ENCODE measurements at places on chromosomes 7 and 10.
A peak's percentile ranks its signal among the peaks of the same experiment; 100 is the strongest.

DNA sequence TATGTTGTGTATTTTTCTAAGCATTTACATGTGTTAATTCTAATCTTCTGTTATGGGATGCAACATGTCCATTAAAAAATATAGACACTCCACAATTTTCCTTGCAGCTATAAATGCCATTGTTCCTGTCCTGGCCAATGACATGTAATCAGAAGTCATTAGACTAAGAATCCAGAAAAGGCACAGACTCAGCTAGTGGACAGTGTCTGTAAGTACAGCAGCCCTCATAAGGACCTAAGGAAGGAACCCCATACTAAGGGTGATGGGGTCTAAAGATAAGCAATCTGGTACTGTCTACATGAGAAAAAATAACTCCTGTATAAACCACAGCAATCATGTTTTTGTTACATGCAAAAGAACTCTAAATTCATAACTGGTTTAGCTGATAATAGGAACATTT lies 115.9 kb downstream of the GPR85 start:
- no peak for DNase-seq

DNA sequence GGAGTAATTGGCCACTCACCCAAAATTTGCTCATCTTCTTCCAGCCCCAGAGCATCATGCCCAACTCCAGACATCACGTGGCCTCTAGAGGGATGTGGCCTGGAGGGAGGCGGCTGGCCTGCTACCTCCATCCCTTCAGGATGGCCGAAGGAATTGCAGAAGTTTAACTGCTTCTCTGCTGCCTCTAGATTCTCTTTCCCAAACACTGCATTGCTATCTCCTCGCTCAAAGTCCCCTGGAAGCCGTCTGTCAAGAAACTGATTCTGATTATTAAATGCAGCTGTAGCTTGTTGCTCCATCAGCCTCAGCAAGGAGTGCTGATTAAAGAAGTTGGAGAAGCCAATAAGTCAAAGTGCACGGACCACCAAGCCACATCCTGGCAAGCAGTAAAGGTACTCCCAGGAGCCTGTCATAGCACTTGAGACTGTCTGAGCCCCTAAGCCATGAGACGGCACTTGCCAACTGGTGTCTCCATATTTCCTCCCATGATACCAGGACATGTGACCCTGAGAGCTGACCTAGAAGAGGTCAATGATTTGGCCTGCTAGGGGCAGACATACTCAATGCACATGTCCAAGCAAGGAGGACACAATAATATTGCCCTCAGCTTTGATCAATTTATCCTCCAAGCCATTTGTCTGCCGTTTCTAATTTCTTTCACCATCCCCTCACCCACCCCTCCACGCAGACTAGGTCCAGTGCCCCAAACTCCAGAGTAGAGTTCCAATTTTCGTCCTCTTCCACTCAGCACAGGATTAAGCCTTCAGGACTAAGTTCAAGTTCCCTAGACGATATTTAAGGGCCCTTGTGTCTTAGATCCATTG lies 84.2 kb downstream of the TBXAS1 start:
- DNase-seq: no peak

GRCh38 chr7:116950889-116951351 lies 2.4 kb upstream of the ST7 start:
- DNase-seq: no peak

DNA sequence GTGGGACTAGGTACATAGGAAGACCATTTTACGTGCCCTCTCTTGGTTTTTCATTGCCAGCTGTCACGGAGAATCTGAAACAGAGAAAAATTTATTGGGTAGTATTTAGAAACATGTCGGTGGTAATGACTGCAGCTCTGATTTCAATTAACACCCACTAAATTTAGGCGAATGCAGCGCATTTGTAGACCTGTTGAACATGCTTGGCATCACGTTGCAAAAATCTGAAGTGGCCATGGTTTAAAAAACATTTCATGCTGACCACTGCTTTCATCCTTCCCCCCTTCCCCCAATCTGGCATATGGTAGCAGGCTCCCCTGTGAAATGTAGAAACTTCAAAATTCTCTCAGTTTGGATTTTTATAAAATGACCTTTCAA lies 34.0 kb downstream of the LRMDA start:
- no peak for DNase-seq

DNA sequence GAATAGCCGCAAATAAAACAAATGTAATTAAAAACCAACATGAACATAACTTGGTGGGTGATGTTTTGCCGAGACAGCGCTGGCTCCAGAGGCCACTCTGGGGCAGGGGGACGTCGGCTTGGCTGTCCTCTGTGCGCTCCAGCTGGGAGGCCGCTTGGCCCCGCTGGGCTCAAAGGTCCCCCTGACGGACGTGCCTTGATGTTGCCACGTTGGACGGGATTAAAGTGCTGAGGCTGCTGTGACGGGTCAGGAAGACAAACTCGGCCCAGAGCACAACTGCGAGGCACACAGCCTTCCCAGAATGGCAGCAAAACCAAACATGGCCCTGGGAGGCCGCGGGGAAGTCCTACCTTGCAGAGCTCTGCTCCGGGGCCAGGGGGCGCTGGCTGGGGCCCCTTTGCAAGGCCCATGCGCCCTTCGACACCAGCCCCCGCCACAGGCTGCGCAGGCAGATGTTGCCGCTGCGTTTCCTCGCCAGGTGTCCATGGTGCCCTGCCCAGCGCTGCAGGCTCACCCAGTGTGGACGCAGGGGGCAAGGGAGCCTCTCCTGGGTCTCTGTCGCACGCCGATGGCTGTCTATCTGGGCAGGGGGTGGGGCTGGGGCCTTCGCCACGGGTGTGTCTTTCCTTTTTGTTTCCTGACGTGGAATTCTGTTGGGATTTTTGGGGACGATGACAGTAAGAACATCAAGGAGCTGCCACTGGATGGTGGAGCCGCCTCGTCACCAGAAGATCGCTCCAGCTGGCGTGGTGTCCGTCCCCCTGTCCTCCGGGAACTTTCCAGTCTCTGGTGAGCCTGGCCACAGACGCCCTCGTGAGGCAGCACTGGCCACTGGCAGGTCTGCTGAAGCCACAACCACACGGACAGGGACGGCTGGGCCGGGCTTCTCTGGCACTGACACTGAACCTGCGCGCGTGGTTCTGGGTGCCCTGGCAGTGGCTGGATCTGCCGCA lies 99.6 kb upstream of the DIP2C start:
- DNase-seq: peak; percentile 68

DNA sequence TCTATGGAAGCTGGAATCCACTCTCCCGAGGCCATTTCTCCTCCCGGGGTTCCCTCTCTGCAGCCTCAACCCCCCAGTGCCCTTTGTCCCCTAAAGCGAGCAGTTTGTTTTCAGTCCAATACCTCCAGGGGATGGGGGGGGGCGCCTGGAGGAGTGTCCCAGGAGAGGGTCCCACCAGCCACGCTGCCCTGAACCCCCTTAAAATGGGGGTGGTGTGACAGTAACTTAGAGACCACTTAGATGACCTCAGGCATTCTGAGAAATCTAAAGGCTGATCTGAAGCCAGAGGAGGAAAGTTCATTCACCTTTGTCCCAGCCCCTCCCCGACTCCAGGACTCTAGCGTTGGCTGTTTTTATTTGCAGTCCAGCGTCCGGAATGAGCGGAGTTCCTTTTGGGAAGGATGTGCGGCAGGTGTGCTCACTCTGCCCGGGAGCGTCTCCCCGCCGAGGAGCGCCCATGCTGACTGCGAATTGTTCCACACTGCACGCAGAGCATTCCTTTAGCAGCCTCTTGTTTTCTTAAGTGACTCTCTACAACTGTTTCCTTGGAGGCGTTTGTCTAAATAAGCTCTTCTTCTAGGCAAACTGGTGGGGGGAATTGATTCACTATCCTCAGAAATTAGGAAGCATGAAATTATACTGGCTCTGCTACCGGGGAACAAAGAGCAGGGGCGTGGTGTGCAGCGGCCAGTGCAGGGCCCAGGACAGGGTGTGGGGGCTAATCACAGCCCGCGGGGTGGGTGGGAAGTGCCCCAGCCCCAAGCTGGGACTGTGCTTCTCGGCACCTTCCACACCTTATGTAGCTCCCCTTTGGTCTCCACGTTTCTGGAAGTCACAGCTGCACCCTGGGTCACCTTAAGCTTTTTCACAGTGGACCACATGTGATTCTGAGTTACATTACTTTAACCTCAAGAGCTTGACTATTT lies 46.3 kb downstream of the SYPL1 start:
- no peak for DNase-seq

DNA sequence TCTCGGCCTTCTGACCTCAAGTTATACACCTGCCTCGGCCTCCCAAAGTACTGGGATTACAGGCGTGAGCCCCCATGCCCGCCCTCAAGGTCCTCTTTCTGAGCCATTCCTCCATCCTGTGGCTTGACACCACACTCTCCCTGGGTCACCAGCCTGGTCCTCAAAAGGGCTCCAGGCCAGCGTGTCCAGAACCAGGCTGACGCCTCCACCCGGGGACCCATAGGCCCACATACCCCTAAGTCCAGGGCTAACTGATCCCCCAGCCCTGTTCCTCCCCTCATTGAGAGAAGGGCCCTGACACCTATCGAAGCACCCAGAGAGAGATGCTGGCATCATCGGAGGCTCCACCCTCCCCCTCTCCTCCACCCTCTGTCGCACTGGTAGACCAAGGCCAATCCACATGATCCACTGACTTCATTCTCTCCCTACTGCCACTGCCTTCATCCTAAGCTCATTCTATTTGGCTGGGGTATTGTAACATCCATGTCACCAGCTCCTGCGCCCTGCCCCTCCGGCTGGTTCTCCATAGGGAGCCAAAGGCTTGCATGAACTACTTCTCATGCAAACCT lies 46.7 kb downstream of the TMEM270 start:
- DNase-seq: no peak

DNA sequence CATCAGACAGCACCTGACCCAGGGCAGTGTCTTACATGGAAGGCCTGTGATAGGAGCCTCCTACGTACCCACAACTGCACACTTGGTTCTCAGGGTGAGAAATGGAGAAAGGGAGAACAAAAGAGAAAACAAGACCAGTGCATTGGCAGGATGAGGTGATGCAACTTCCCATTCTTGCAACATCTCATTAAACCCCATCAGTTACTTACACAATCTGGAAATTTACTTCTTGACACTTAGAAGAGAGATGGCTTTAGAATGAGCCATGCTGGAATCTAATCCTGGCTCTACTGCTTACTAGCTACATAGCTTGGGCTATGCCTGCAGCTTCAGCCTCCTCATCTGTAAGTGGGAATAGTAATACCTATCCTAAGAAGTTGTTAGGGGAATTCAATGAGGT lies 391.7 kb downstream of the KCNMA1 start:
- no peak for DNase-seq

GRCh38 chr10:43421519-43421918 lies 12.5 kb upstream of the HNRNPF start:
- DNase-seq: no peak

GRCh38 chr10:35042783-35043182 lies 47.4 kb downstream of the CUL2 start:
- DNase-seq: no peak

GRCh38 chr7:149171892-149172533 lies 23.3 kb upstream of the ZNF282 start:
- DNase-seq: no peak

GRCh38 chr7:42227541-42227935 lies 9.5 kb downstream of the GLI3 start:
- no peak for DNase-seq

GRCh38 chr10:72762042-72762441 lies 70.1 kb downstream of the MCU start:
- DNase-seq: no peak

GRCh38 chr10:14293526-14293925 lies 37.2 kb downstream of the FRMD4A start:
- DNase-seq: no peak

DNA sequence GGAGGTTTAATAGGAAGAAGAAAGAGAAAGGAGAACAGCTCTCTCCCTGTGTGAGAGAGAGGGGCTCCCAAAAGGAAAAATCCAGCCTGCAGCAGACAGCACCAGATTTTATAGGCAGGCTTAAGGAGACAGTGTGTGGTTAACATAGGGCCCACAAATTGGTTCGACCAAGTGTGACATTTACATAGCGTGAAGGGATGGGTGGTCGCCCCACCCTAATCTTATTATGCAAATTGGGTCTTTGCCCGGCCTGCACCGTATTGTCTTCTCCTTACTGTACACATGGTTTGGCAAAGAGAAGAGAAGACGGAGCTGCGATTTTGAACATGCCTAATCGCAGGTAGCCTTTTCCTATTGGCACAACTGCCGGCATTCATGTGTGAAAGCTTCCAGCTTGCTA lies 756.3 kb downstream of the NXPH1 start:
- DNase-seq: no peak

- DNase-seq: no peak
These were observed 18.6 kb downstream of the FOXK1 start for GRCh38 chr7:4700577-4701235.

GRCh38 chr10:81068460-81068859 lies 530.8 kb downstream of the SH2D4B start:
- DNase-seq: no peak

DNA sequence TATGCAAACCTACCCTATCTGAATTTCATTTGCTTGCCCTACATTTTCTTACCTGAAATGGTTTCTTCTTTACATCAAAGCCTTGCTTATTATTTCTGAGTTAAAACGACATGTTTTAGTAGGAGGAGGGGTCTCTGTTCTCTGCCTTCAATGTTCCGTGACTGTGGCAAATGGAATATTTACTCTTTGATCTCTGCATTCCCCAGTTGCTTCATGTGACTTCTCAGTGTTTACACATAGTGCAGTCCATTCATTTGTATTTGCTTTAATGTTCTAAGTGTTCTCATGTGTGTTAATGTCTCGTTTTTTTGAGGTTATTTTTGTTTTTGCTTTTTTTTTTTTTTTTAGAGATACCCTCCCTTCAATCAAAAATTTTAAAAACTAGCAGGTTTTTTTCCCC lies 75.8 kb downstream of the GNAI1 start:
- DNase-seq: no peak

- no peak for DNase-seq
These were observed 5.1 kb downstream of the OIT3 start for GRCh38 chr10:72898616-72899015.

DNA sequence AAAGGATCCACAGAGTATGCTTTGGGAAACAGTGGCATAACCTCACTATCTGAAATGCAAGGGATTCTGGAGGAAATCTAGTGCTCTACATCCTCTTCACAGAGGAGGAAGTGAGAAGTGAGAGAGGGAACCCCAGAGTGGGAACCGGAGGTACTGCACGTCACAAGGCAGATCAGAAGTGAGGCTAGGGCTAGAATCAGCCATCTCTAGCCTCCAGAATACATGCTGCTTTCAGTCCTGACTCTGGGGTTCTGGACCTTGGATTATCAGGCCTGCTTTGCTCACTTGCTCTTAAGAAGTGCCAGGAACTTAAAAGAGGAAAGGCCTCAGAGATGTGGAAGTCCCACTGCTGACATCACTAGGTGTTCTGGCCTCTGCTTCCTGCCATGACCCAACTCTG lies 25.7 kb downstream of the ZNF503 start:
- DNase-seq: no peak

GRCh38 chr10:18097524-18097923 lies 42.7 kb upstream of the CACNB2 start:
- DNase-seq: no peak

DNA sequence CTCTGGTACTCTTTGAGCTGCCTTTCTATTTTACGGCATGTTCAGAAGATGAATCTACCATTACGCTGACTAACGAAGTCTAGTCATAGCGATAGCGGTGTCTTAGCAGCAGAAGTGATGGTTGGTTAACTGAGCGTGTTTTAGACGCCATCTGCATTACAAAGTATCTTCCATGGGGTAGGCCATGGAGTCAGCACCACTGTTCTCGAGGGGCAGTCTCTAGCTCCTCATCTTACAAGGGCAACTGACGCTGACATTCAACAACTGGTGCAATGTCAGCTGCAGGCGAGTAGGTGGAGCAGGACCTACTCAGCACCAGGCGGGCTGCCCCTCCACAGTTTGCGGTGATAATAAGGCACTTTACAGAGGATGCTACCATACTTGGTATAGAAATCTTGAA lies 88.7 kb downstream of the ADARB2 start:
- DNase-seq: no peak

- DNase-seq: no peak
These were observed 27.4 kb upstream of the DGKI start for GRCh38 chr7:137873979-137874777.
